Activated T-helper 1 cell treated with anti-CD3 and anti-CD28 coated beads, Interleukin-2, amount 50 U/mL, for 16 hours (primary cell): ENCODE measurements at places on chromosomes 5 and 9.

GRCh38 chr9:95478335-95478734 lies 38.4 kb downstream of the PTCH1 start:
- DNase-seq, result no peak

GRCh38 chr9:113645227-113645977 lies 181.9 kb downstream of the RGS3 start:
- no peak for DNase-seq

GRCh38 chr9:94693485-94694204 lies 32.9 kb upstream of the AOPEP start:
- DNase-seq, result no peak

GRCh38 chr9:91795598-91796241 lies 154.3 kb downstream of the ROR2 start:
- DNase-seq, result no peak

GRCh38 chr9:89122949-89123348 lies 55.7 kb downstream of the SHC3 start:
- DNase-seq, result no peak

DNA sequence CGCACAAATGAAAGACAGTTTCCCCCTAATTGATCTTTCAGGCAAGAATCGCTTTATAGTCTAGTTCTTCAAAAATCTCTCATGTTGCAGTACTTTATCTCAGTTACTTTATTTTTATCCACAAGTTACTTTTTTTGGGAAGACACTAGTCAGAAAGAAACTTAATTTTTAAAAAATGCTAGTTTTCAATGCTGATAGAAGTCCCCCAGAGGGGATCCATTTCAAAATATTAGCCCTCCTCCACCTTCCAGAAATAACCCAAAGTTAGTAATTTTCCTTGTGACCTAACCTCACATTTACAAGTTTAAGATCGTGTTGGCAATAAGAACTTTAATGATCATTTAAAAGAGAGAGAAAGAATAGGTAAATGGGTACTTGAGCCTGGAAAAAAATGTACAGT lies 11.0 kb downstream of the C1QTNF3 start:
- no peak for DNase-seq

DNA sequence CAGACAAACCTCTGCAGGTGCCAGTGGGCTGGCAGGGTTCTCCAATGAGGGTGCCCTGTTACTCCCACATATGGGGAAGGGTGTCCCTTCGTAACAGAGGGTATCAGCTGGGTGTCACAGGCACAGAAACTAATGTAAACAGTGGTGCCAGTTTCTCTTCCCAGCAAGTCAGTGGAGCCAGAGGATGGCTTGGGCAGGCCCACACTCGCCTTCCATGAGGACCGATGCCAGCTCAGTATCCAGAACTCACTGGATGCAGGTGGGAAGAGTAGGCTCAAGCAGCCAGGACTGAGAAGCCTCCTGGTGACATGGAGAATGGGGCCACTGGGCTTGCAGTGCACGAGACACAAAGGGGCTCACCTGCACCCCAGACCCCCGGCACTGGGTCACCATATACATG lies 30.4 kb downstream of the FSTL4 start:
- no peak for DNase-seq

DNA sequence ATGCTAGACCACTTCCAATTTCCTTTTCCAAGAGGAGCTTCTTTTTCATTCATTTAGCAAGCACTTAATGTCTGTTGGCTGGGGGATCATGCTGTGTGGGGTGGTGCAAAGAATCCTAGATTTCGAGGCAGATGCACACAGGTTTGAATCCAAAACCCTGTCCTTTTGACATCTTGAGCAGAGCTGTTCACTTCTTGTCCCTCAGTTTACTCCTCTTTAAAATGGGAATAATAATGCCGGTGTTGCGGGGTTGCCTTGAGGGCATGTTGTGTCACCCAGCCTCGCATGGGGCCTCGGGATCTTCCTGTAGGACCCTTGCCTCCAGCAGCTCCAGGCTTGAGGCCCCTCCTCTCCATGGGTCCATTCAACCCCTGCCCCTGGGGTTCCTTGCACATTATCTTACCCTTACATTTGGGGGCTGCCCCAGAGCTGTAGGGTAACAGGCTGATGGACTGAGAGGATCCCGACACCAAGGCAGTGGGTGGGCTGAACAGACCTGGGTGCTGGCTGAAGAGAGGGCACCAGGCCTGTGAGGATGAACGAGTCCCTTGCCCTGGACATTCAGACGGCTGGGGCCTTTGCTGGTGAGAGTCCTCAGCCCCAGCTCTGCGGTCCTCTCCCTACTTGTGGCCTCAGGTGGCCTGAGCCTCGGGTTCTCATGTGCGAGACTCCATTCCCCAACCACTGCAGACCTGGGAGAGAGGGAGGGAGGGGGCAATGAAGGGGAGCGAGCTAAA lies 145.8 kb downstream of the BARX1 start:
- no peak for DNase-seq

DNA sequence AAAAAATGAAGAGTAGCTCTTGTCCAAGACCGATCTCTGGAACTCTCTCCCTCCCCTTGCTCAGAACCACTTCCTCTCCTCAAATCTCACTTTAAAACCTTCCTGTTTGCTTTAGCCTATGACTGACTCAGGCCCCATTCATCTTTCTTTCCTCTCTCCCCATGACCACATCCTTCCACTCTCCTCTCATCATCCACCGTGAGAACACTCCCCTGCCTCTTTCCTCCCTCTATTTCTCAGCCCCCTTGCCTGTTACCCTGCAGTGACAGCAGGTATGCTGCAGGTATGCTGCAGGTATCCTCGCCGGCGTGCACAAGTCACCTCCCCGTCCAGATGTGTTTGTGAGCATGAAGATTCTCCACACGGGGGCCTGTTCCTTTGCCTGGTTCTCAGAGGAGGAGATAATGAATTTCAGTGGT lies 505.3 kb downstream of the CCDC171 start:
- no peak for DNase-seq

DNA sequence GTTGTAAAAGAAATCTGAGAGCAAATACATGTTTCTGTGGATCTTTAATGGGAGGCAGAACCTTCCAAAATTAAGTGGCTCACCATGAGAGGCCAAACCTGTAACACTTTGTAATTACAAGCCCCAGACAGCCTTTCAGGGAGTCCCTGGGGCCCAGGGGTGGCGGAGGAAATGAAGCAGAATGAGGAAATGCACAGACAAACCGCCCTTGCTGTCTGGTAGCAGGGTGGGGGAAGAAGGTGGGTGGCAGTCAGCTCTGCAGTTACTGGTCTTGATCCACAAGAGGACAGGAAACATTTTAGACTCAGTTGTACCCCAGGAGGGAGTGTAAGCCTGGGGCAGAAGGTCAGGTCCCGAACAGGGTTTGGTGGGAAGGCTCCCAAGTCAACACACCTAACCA lies 6.5 kb downstream of the ARL14EPL start:
- DNase-seq, result no peak

DNA sequence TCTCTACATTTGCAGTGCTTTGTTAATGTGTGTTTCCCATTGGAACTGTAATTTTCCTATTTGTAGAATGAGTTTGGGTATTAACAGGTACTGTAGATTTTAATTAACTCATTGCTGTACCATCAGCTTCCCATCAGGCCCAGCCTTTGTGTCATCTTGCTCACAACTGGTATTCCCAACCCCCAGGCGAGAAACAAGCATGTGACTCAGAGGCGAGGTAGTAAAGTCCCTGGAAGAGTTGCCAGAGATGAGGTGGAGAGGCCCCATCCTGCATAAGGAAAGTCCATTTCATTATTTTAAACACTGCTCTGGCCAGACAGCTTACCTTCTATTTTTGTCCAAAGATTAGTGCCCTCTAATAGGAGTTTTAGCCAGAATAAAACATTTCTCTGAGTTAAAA lies 29.9 kb downstream of the ADCY2 start:
- DNase-seq, result no peak

- DNase-seq, result no peak
These were observed 11.5 kb upstream of the FRMPD1 start for GRCh38 chr9:37639109-37639762.

DNA sequence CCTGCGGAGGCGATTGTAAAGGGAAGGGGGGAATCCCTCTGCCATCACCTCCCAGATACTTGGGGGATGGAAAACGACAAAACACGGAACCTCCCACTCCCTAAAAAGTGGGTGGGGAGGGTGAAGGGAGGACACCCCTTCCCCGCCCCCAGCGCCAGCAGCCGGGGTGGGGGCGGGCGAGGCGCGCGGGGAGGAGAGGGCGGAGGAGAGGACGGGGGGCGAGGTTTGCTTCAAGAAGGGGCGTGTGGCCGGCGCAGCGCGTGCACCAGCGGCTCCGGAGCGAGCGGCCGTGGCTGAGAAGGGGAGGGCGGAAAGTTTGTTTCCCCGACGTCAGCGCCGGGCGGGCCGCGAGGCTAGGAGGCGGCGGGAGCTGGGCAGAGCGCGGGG lies at the start of gene PRRX2:
Gene PRRX2 (plus strand): TSS at position 259 of the 387 bp plus-strand sequence. CDS start 221 bp downstream, outside the sequence.
- DNase-seq, result no peak

GRCh38 chr9:77710316-77710715 lies 62.2 kb upstream of the GNA14 start:
- no peak for DNase-seq

- no peak for DNase-seq
These were observed 62.1 kb upstream of the HSPA9 start for GRCh38 chr5:138637256-138637655.

- no peak for DNase-seq
These were observed 2.8 kb upstream of the IL33 start for GRCh38 chr9:6212722-6213375.

DNA sequence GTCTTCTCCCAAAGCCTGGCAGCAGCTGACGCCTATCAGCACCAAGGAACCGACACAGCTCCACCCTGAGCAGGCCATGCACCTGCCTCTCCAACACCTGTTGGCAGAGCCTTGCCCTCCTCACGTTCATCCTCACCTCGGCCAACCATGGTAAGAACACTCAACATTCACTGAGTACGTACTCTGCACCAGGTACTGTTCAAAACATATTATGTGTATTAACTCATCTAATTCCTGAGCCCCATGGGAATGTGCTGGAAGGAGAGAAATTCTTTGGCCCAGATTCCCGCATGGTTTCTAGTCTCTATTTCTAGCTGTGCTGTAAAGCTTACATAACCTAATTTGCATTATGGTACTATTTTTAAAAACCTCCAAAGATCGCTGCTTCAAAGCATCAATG lies 86.1 kb downstream of the GPR21 start:
- DNase-seq, result no peak

GRCh38 chr5:36739751-36740221 lies 133.4 kb downstream of the SLC1A3 start:
- peak; percentile 30 for DNase-seq

GRCh38 chr9:108396193-108396592 lies 459.6 kb downstream of the ACTL7B start:
- no peak for DNase-seq

GRCh38 chr5:151463137-151464029 lies 16.0 kb downstream of the SLC36A1 start:
- DNase-seq, result no peak

- DNase-seq, result no peak
These were observed 9.8 kb upstream of the CRHBP start for GRCh38 chr5:76943006-76943405.

- DNase-seq, result no peak
These were observed 533.8 kb upstream of the CLINT1 start for GRCh38 chr5:158392753-158393152.

GRCh38 chr5:179253730-179254129 lies 91.5 kb downstream of the ADAMTS2 start:
- DNase-seq, result no peak

GRCh38 chr5:68154119-68154857 lies 61.3 kb upstream of the PIK3R1 start:
- no peak for DNase-seq

DNA sequence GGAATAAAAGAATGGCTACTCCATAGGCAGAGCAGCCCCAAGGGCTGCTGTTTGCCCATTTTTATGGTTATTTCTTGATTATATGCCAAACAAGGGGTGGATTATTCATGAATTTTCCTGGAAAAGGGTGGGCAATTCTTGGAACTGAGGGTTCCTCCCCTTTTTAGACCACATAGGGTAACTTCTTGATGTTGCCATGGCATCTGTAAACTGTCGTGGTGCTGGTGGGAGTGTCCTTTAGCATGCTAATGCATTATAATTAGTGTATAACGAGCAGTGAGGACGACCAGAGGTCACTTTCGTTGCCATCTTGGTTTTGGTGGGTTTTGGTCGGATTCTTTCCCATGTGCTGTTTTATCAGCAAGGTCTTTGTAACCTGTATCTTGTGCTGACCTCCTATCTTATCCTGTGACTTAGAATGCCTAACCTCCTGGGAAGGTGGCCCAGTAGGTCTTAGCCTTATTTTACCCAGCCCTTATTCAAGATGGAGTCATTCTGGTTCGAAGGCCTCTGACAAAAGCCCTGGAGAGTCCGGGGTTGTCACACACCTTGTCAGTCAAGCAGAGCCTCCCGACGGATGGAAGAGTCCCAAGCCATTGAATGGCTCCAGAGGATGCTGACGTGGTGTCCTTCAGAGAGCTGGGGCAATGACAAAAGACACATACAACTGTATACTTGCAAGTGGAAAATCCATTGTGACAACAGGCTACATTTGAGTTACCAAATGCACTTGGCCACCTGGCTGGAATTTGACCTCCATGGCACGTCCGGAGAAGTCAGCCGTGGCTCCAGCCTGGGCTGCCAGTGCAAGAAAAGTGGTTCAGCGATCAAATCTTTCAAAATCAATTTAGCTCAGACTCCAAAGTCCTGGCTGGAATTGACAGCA lies 67.1 kb upstream of the CLINT1 start:
- no peak for DNase-seq

DNA sequence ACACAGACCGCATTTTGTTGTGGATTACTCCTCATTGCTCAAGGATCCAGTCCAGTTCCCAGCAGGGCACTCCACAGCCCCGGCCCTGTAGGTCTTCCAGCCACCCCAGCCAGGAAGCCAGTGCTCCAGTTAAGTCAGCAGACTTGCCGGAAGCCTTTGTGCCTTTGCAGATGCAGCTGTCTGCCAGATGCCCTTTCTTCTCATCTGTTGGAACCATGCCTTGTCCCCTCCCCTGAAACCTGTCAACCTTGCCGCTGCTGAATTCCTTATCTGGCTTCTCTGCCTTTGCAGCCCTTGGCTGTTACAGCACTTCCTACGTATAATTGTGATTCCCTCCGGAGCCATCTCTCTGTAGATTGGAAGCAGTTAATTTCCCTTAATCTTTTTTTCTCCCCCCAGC lies 28.4 kb downstream of the PSAT1 start:
- DNase-seq, result no peak

DNA sequence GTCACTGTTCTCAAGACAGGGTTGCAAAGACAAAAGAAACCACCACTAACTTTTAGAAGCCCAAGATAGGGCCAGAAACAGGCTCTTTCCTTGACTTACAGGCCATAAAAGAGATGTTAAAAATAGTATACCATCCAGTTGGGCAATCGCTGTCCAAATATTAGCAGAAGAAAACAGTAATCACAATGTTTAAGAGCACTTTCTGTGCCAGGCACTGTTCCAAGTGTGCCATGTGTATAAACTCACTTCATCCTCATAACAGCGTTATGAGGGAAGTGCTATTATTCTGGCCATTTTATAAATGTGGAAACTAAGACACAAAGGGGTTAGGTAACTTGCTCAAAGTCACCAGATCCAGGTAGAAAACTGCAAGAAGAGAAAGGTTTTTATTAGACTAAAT lies 111.7 kb downstream of the KCNN2 start:
- no peak for DNase-seq

GRCh38 chr9:111076519-111076918 lies 38.2 kb upstream of the LPAR1 start:
- DNase-seq, result no peak
